Thoracic aorta (tissue), 2 donors: ENCODE measurements at places on chromosomes 13 and 19. TPM values are rescaled to one million over a fixed set of nuclear protein-coding genes. Genes with fewer than 3 reads are reported as not detected.

GRCh38 chr19:13092158-13092543 lies 10.5 kb downstream of the LYL1 start:
- peaks cover 14% of the 10 kb centered on the region for H3K36me3 ChIP-seq
- H3K27me3 ChIP-seq = no peaks in the 10 kb centered on the region
- peaks cover 41% of the 10 kb centered on the region for H3K4me1 ChIP-seq

- H3K36me3 ChIP-seq = no peaks in the 10 kb centered on the region
- H3K4me3 ChIP-seq = no peak overlapping the region
These were observed 61.0 kb upstream of the SHISA2 start for GRCh38 chr13:26112843-26113242.

The C13orf46 gene
- 1.1 TPM for total RNA-seq

- no peaks in the 10 kb centered on the region for H3K27me3 ChIP-seq
- no peak for DNase-seq
- no peak overlapping the region for H3K4me3 ChIP-seq
- H3K4me1 ChIP-seq = no peaks in the 10 kb centered on the region
These were observed 51.0 kb upstream of the DOCK9 start for GRCh38 chr13:99028890-99029289.

The CAPN12 gene
- 2.1 TPM for total RNA-seq

- H3K27me3 ChIP-seq = no peaks in the 10 kb centered on the region
- H3K4me3 ChIP-seq = no peak overlapping the region
- H3K36me3 ChIP-seq = no peaks in the 10 kb centered on the region
- DNase-seq = no peak
These were observed 419.3 kb upstream of the KLHL1 start for GRCh38 chr13:70527599-70527998.

- DNase-seq = no peak
- H3K36me3 ChIP-seq = no peaks in the 10 kb centered on the region
- H3K4me3 ChIP-seq = peak overlapping the region; percentile 56
- H3K4me1 ChIP-seq = peaks cover 16% of the 10 kb centered on the region
- no peaks in the 10 kb centered on the region for H3K27me3 ChIP-seq
These were observed 9.4 kb downstream of the HRC start for GRCh38 chr19:49145573-49146407.

DNA sequence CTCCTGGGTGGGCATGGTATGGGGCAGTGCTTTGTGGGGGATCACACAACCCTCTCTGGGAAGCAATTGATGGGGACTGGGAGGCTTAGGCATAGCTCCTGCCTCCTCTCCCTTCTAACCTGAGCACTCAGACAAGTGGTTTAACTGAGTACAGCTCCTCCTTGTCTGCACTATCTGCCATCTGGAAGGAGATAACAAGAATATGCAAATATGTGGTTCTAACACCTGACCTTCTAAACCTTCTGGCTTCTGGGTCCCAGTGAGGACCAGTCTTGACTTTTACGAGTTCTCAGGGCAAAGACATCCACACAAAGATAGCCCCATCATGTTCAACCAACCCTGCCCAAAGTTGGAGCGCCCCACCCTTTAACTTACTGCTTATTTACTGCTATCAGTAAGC lies 381.0 kb upstream of the TSHZ3 start:
- no peaks in the 10 kb centered on the region for H3K4me1 ChIP-seq
- no peaks in the 10 kb centered on the region for H3K27me3 ChIP-seq
- no peaks in the 10 kb centered on the region for H3K36me3 ChIP-seq
- no peak for DNase-seq
- H3K27ac ChIP-seq = no peak overlapping the region

DNA sequence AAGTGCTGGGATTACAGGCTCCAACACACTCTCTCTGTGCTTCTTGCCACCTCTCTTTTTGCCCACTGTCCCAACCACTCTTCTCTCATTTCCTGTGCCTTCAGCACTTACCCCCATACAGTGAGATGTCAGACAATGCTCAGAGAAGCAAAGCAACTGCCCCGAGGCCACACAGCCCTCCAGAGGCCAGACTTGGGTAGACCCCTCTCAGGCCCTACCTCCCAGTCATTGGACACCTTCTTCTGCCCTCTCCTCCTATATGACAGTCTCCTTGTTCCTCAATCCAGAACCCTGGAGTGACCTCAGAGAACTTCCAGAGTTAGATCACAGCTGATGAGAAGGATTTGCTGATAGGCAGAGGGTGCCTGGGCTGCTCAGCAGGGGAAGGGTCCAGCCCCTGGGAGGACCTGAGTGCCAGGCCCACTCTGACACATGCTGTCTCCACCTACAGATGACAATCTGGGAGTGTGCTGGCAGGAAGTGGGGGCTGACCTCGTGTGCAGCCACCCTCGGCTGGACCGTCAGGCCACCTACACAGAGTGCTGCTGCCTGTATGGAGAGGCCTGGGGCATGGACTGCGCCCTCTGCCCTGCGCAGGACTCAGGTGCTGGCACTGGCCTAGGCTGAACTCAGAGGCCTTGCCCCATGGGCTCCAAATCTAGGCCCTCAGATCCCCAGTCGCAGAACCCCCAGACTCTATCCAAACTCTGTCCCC lies 24.4 kb downstream of the LTBP4 start:
- no peaks in the 10 kb centered on the region for H3K27me3 ChIP-seq
- H3K36me3 ChIP-seq = peaks cover 50% of the 10 kb centered on the region
- H3K4me1 ChIP-seq = peaks cover 9% of the 10 kb centered on the region
- no peak overlapping the region for H3K27ac ChIP-seq
- no peak for DNase-seq

DNA sequence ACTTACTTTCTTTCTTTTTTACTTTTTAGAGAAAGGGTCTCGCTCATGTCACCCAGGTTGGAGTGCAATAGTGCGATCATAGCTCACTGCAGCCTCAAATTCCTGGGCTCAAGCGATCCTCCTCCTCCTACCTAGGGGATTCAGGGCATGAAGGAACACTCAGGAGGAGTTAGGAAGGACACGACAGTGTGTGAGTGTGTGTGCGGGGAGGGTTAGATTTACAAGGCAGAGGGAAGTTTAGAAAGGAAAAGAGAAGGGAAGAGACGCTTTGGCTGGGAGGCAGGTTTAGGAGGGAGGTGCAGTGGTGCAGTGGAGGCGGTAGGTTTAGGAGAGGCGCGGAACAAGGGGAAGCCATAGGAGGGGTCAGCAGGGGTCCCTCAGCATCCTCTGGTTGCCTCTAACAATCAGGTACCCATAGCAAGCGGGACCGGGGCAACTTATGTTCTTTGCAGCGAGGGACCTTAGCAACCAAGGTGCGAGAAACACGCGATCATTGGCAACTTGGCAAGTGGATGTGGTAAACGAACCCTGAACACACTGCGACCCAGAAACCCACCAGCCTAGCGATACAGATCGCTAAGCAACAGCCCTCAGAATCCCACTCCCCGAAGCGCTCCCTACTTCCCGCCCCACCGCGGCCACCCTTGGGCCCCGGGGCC lies 501 bp downstream of the SIRT2 start:
- H3K36me3 ChIP-seq = no peaks in the 10 kb centered on the region
- no peak for DNase-seq
- peaks cover 33% of the 10 kb centered on the region for H3K4me1 ChIP-seq
- no peaks in the 10 kb centered on the region for H3K27me3 ChIP-seq
- peak overlapping the region; percentile 79 for H3K27ac ChIP-seq
- H3K4me3 ChIP-seq = peak overlapping the region; percentile 75
